ENCODE measurements at places on chromosomes 4 and X.

- no peak for DNase-seq
These were observed 383.1 kb upstream of the LCORL start for GRCh38 chr4:18404642-18405041.

DNA sequence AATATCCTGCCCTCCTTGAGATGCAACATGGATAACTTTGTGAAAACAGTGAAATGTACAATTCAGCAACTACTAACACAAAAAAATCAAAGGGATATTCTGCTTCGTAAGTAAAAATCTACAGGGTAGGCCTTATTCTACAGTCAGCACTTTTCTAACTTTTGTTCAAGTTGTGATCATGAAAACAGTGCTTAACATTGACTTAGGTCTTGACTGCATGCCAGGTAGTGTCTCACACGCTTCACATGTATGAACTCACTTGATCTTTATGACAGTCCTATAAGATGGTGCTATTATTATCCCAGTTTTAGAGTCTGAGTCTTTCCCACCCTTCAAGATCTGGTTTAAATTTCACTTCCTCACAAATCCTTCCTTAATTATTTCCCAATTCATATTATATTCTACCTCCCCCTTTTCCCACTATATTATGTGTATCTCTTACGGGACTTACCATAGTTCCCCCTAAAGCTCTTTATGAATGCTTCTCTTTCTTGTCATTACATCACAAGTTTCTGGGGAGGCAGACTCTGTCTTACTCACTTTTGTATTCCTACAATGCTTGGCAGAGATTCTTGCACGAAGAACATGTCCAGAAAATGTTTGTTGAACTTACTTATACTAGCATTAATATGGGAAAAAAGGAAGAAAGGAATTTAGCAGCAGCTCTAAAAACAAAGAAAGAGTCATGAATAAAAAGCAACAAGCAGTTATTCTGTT lies 179.8 kb downstream of the SCFD2 start:
- DNase-seq = no peak

- DNase-seq = no peak
These were observed 2008.5 kb upstream of the TENM3 start for GRCh38 chr4:180234730-180235129.

DNA sequence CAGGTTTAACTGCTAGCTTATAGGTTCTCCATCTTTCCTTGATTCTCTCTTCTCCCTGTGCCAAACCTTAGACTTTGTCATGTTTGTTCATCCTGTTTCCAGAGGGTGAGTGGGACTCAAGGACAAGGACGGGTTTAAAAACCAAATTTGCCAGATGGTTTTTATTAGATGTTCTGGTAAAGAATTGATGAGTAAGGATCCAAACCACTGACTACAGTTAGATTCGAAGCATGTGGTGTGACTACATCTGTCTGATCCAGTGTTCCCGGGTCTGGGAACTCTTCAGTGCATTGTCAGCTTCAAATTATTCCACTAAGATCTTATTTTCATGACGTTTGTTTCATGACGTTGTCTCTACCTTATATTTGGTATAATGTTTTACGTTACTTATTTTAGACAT lies 37.5 kb downstream of the MTMR1 start:
- DNase-seq = no peak

DNA sequence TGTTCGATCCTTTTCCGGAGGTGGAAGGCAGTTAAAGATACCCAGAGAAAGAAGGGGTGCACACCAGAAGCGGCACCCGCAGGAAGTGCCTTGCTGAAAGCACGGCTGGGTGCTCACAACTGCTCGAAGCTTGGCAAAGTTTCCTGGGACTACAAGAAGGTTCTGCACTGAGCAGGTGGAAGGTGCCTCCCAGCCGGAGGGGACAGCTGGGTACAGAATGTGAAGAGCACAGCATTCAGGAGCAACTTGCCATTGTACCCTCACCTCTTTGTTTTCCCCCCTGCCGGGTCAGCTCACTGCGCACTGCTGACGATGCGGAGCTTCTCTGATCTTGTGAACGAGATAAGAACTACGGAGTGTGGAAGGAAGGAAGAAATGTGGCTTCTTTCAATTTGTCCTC lies 289.2 kb downstream of the FBXW7 start:
- DNase-seq = no peak

- DNase-seq = no peak
These were observed 32.7 kb downstream of the METAP1 start for GRCh38 chr4:99028187-99028586.

Data from effector memory CD8-positive, alpha-beta T cell (primary cell).